Right ventricle myocardium inferior (tissue), 1 donor: ENCODE measurements at places on chromosomes 1 and 21. TPM values are rescaled to one million over a fixed set of nuclear protein-coding genes. Genes with fewer than 3 reads are reported as not detected.

GRCh38 chr1:59752556-59753414 lies 62.0 kb upstream of the HOOK1 start:
- no peak for DNase-seq

GRCh38 chr1:2587071-2587859 lies 688 bp downstream of the PRXL2B start:
- peak; percentile 77 for DNase-seq

GRCh38 chr1:28045777-28046176 lies 42.6 kb downstream of the EYA3 start:
- DNase-seq = no peak

GRCh38 chr21:43613755-43614638 lies 45.3 kb downstream of the HSF2BP start:
- no peak for DNase-seq

DNA sequence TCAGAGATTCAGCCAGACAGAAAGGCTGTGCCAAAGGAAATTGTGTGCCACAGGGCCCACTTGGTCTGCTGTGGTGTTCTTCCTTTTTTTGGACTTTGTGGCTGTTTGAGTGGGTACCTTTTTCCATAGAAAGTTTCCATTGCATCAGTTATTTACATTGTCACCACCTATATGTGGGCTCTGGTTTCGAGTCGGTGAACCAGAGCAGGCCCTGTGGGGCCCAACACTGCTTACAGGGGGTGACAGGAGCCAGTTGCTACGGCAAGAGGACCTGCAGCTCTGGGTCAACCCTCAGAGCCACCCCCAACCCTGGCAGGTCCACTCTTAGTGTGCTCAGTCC lies 157.0 kb upstream of the EDN2 start:
- no peak for DNase-seq

- DNase-seq = no peak
Observed at GRCh38 chr1:58621391-58621790, 44.3 kb upstream of the TACSTD2 start.

- no peak for DNase-seq
Observed at GRCh38 chr1:210800756-210801155, 333.2 kb downstream of the KCNH1 start.

Gene GNPAT
- total RNA-seq = 59.1 TPM

Gene PALMD
- total RNA-seq = 122 TPM
